ENCODE measurements at places on chromosomes 6 and 20. TPM values are rescaled to one million over a fixed set of nuclear protein-coding genes. Genes with fewer than 3 reads are reported as not detected.

DNA sequence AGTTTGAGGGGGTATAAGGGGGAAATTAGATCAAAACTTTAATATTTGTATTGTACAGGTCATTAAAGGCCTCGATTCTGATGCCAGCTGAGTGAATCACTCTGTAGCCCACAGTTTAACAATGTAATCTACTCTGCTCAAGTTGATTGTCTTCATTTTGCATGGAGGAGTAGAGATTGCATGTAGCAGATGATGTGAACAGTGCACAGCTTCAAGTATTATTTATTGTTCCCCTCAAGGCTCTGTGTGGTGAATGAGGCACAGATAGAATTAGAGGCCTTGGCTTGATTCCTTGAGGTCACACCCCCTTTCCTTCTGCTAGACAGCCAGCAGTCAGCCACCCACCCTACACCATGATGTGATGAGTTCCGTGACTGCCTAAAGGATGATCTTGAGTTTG is 38.1 kb downstream of the TXLNB start:
- H3K4me1 ChIP-seq, result peaks cover 21% of the 10 kb centered on the region
- no peak overlapping the region for H3K27ac ChIP-seq
- DNase-seq, result no peak

GRCh38 chr6:139932671-139933070 is 558.2 kb upstream of the CITED2 start:
- no peak overlapping the region for H3K4me3 ChIP-seq
- no peak for DNase-seq
- no peaks in the 10 kb centered on the region for H3K36me3 ChIP-seq
- H3K4me1 ChIP-seq, result no peaks in the 10 kb centered on the region
- H3K27me3 ChIP-seq, result no peaks in the 10 kb centered on the region

- no peaks in the 10 kb centered on the region for H3K36me3 ChIP-seq
- H3K4me1 ChIP-seq, result no peaks in the 10 kb centered on the region
- no peak overlapping the region for H3K27ac ChIP-seq
These were observed 569.2 kb upstream of the AGPAT4 start for GRCh38 chr6:161843066-161843465.

GRCh38 chr6:24408719-24409410 is 6.1 kb downstream of the MRS2 start:
- H3K36me3 ChIP-seq, result peaks cover 53% of the 10 kb centered on the region
- DNase-seq, result no peak
- H3K27ac ChIP-seq, result no peak overlapping the region
- peaks cover 3% of the 10 kb centered on the region for H3K4me1 ChIP-seq
- no peak overlapping the region for H3K4me3 ChIP-seq

- no peaks in the 10 kb centered on the region for H3K4me1 ChIP-seq
- H3K36me3 ChIP-seq, result no peaks in the 10 kb centered on the region
- no peak overlapping the region for H3K27ac ChIP-seq
- peaks cover 4% of the 10 kb centered on the region for H3K27me3 ChIP-seq
- DNase-seq, result no peak
These were observed 1.8 kb downstream of the MOXD1 start for GRCh38 chr6:132399376-132400074.

GRCh38 chr6:118903138-118903537 is 9.2 kb downstream of the ASF1A start:
- peak overlapping the region; percentile 23 for H3K27ac ChIP-seq
- peaks cover 33% of the 10 kb centered on the region for H3K4me1 ChIP-seq
- H3K4me3 ChIP-seq, result no peak overlapping the region
- no peak for DNase-seq
- peaks cover 16% of the 10 kb centered on the region for H3K36me3 ChIP-seq
- H3K27me3 ChIP-seq, result no peaks in the 10 kb centered on the region

GRCh38 chr6:163136681-163137397 is 277.7 kb upstream of the QKI start:
- no peak overlapping the region for H3K4me3 ChIP-seq
- no peaks in the 10 kb centered on the region for H3K36me3 ChIP-seq
- H3K4me1 ChIP-seq, result no peaks in the 10 kb centered on the region
- no peak overlapping the region for H3K27ac ChIP-seq

Gene OPN5
- total RNA-seq, result not detected

Gene PLA2G7
- total RNA-seq, result 0.88 TPM
